ENCODE measurements at places on chromosomes 1 and 21.

DNA sequence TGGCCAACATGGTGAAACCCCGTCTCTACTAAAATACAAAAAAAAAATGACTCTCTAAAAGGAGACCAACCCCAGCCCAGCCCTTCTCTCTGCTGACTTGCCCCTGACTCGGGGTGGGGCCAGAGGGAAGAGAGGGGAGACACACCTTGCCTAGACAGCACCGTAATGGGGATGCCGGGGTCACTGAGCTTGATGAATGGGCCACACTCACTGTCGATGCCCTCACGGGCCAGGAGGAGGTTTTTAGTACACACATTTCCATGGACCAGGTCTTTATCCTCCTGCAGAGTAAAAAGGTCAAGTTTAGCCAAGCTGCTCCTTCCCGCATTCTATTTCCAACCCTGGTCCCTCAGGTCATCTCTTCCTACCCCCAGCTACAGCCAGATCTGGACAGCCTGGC is 99.7 kb downstream of the RAVER2 start:
- DNase-seq, result no peak

DNA sequence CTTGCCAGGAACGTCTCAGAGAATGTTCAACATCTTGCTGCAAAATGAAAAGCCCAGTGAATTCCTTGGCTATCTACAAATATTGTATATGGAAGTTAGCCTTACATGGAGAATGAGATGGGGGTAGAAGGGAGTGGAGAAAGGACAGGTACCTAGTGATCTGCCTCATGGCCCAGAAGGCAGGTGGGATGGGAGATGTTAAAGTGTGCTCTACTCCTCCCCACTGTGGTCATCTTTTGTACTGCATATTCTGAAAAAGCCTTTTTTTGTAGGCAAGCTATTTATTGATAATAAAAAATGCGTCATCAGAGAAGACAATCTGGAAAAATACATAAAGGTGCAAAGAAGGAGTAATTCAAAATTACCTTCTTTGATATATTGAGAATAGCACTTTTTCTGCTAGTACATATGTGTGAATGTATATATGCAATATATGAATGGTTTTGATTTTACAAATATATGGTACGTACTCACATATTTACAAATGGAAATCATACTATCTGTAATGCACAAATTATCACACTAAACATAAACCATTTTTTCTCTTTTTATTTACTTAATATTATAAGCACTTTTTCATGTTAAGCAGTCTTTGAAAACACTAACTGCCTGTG is 19.1 kb upstream of the SLC5A9 start:
- DNase-seq, result no peak

DNA sequence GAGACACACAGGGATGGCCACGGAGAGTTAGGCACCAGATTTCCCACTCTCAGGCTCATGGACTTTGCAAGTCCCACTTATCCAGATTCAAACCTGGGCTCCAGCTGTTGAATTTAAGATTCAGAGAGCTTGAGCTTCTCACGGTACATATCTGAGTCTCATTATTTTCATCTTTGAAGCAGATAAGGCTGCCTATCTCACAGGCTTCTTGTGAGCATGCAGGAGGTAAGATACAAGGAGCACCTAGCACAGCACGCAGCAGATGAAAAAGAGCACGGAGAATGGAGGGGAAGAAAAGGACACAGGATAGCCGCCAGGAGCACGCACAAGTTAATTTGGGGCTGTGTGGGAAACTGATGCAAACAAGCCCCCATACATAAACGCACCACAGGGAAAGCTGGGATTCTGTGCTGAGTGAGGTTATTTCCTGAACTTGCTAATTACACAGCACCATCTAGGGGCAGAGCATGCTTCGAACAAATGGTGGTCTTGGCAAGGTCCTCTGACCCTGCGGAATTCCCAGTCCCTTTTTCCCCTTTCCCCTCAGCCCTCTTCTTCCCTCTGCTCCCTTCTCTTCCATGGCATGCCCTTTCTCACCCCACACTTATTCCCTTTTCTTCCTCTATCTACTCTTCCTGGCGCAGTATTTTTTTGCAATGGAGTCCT is 134.7 kb upstream of the VANGL1 start:
- DNase-seq, result peak; percentile 2

DNA sequence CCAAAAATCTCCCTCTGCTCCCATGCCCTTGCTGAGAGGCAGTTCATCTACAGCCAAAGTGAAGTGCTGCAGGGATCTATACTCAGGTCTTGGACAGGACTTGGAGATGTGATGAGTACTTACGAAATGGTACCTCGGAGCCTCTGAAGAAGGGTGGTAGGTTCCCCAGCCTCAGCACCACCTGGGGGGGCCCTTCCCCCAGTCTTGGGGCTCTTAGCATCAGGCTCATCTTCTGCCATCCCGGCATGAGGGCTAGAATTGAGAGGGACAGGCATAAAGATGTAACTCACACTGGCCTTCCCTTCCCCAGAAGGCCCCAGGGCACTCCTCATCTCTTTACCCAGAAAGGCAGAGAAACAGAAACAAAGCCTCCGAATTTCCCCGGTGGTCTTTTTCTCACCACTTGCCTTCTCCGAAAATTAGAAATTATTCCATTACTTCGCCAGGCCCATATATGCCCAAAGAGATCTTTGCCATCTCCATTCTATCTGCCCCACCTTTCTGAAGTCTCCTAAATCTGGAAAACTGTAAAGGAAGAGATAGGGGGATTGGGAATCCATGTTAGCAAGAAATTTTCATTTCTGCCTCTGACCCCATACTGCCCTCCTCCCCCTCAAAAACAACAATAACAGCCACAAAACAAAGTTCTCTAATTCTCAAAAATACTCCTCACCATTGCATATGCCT is 827 bp downstream of the RFX5 start:
- no peak for DNase-seq

GRCh38 chr1:13456904-13457532 is 46.8 kb downstream of the PRAMEF20 start:
- DNase-seq, result no peak
